ENCODE measurements at places on chromosomes 7 and 10. TPM values are rescaled to one million over a fixed set of nuclear protein-coding genes. Genes with fewer than 3 reads are reported as not detected.

The SYT15B gene
- 0.12 TPM for total RNA-seq

- no peak for DNase-seq
Measured at GRCh38 chr10:53403688-53404087, 631.1 kb upstream of the MBL2 start.

DNA sequence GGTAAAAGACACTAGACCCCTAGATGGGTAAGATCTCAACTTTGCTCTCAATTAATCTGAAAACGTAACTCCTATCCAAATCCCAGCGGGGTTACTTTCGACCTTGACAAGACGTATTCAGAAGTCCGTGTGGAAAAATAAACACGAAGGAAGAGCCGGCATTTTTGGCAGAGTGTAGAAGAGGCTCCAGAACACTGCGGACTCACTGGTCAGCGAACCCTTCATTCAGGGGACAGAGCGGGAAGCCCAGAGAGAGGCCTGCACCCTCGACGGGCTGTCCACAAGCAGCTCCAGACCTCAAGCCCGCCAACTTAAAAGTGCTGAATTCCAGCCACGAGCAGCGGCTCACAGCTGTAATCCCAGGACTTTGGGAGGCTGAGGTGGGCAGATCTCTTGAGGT lies 54.7 kb downstream of the DPYSL4 start:
- no peak for DNase-seq

GRCh38 chr7:81882086-81882485 lies 112.2 kb upstream of the HGF start:
- DNase-seq = no peak

The CLCN1 gene
- not detected for total RNA-seq

The TLL2 gene
- total RNA-seq = not detected

DNA sequence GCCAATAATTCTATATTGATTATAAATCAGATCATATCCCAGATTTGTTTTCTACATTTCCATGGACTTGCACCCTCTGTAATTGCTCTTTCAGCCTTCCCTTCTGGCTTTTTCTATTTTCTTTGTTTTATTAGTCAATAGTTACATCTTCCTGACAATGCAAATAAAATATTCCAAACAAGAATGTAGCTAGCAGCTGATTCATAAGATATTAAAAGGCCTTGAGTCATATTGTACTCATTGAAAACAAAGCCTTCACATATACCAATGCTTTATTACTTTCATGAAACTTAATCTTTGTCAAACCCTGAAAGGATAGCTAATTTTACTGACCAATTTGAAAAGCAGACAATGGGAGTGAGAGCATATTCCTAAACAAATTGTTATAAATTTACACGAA lies 10.7 kb upstream of the SFMBT2 start:
- no peak for DNase-seq

DNA sequence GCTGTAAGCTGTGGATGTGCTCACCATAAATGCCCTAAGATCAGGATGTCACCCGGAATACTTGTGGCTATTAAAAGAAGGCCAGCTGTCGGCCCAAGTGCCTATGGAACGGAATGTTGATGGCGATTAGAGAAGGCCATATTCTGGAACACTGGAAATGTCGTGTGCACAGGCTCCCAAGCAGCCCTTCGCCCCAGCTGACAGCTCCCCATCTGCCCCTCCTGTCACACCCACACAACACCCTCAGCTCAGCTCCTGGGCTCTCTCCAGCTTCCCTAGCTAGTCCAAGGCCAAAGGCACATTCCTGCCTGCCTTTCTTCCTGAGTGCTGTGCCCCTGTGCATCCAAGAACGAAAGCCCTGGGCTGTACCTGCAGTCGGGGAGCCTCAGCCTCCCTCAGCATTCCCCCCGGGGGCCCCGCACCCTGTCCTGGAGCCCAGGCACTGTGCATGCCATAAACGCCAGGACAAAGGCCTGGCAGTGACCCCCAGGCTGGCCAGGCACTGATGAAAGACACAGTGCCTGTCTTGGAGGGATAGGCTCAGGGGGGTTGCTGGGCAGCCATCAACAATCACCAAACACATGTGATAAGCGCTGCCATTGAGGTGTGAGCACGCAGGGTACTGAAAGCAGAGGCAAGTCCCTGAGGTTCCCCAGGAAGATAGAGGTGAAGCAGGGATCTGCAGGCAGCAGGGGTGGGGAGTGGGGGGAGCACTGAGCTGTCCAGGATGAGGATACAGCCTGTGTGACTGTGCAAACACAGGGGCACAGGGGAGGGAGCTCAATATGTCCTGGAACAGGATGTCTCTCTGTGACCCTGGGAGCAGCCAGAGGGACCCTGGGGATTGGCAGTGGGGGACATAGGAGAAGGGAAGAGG lies 3.7 kb upstream of the LDB3 start:
- DNase-seq = no peak

DNA sequence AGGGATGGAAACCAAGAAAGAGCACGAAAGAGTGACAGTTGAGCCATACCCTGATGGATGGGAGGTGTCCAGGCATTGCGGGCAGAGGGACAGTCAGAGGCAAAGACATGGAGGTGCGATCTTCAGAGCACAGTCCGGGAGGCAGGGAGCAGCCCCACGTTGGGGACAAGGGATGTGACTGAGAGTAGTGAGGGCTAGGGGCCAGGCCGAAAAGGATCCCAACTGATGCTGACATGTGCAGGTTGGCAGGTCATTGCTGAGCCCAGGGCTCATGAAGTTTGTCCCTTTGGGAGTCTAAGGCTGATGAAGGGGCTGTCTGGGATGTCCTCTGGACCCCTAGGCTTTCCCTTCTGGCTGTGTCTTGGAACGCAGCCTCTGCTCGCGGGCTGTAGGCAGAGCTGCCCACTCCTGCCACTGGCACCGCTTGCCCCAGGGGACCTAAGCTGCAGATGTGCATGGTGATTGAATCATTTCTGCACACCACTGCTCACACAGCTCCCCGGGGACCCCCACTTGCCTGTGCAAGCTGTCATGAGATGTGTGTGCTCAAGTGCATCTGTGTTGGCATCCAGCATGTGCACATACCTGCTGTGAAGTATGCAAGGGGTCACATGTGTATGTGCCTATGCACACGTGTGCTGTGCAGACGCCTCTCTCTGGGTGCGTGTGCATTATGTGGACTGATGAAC lies 125.1 kb downstream of the ZMIZ1 start:
- no peak for DNase-seq

The TYW1B gene
- total RNA-seq = 4.2 TPM

- no peak for DNase-seq
Measured at GRCh38 chr10:55223352-55223751, 422.3 kb upstream of the PCDH15 start.

The SORBS1 gene
- total RNA-seq = 0.66 TPM

DNA sequence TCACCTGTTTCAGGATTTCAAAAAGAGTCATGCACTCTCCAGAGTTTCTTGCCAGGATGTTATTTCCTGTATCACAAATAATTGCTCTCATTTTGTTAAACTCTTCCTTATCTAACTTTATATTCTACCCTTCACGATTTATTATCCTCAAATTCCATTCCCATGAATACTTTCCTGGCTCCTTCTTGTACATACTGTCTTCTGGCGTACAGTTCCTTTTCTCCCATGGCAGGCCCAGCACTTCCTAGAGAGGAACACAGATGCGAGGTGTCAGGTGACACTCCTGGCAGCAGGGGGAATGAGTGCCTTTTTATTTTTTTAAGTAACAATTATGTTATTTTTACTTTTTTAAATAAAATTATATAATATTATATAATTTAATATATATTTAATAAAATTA lies 411.9 kb downstream of the TFEC start:
- DNase-seq = no peak

The SYCE1 gene
- 0.38 TPM for total RNA-seq

- DNase-seq = no peak
Measured at GRCh38 chr10:44437840-44438511, 53.1 kb upstream of the CXCL12 start.

The LRIT1 gene
- not detected for total RNA-seq

DNA sequence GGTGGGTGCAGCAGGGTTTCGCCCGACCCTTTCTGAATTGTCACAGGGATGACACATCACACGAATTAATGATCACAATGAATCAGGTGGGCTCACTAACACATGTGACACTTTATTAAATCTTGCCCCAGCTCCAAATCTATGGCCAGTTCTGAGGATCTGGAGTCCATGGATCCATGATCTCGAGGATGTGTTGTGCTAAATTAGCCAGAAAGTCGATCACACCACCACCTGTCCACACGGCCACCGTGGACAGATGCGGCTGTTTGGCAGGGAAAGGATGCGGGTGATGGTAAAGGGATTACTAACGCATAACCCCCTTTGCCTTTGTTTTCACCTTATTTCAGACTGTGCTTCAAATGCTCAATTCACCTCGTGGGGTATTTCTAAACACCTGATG lies 96.4 kb downstream of the COBL start:
- no peak for DNase-seq

DNA sequence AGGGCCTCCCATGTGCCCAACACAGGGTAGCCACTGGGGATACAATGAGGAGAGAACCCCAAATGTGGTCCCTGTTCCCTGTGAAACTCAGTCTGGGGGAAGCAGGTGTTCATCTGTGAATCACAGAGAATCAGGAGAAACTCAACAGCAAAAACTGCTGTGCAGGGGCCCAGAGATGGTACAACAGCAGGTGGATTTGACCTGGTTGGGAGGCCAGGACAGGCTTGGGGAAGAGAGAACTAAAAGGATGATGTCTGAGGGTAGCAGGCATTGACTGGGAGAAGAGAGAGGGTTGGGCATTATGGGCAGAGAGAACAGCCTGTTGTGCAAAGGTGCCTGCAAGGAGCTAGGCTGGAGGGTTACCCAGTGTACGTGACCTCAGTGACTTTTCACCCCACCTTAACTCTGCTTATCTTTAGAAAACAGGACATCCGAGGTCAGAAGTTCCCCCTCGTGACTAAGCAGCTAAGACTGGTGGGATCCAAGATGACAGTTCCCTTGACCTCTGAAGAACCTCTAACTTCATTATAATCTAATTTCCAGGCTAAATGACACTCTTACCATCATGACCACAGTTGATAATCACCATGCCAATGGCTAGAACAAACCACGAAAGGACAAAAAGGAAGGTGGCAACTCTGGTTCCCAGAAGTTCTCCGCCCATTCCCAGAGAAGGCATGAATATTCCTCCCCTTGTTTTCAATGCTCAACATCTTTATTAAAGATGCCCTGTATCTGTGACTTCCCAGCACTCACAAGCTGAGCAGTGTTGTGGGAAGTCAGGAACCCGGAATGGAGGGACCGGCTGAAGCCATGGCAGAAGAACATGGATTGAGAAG lies 5.1 kb upstream of the ADAMTS14 start:
- no peak for DNase-seq

The IFIT1B gene
- total RNA-seq = not detected

- no peak for DNase-seq
Measured at GRCh38 chr7:21616796-21617436, 74.1 kb downstream of the DNAH11 start.

- no peak for DNase-seq
Measured at GRCh38 chr10:103852856-103853255, 2.5 kb downstream of the SH3PXD2A start.

DNA sequence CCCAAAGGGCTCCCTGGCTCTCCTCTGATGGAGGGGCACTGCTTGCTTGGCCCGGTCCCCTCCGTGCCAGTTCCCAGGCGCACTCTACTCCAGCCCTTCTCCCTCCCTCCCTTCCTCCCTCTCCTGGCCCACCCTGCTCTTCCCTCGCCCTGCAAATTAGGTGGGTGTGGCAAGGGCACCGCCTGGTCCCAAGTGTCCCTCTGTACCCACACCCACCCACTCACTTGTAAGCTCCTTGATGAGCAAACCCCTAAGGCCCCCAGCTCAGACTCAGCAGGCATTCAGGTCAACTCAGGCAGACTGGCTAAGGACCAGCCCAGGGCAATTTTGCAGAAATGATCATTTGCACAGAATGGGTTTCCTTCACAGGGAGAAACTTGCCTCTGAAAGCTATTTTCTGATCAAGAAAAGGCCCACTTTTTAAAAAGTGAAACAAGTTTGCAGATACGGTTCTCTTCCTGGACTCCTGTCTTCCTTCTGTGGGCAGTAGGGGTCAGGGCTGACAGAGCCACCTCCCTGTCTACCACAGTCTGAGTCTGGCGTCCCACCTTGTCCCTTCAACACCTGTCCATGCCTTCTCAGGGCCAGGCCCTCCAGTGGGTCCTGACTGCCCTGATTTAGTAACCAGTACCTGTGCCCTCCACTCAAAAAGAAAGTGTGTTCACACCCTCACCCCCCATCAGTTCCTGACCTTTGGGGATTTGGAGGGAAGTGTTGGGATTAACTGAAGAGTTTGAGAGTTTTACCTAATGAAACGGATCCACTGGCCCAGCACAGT lies 28.3 kb downstream of the C10orf71 start:
- DNase-seq = no peak

DNA sequence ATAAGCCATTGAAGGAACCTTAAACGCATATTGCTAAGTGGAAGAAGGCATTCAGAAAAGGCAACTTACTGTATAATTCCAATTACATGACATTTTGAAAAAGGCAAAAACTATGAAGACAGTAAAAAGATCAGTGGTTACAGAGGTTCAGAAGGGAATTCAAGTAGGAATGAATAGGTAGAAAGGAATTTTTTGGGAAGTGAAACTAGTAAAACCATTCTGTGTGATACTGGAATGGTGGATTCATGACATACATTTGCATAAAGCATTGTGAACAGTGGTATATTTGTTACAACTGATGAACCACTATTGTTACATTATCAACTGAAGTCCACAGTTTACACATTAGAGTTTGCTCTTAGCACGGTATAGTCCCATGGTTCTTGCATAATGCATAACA lies 114.2 kb upstream of the GPR22 start:
- no peak for DNase-seq

DNA sequence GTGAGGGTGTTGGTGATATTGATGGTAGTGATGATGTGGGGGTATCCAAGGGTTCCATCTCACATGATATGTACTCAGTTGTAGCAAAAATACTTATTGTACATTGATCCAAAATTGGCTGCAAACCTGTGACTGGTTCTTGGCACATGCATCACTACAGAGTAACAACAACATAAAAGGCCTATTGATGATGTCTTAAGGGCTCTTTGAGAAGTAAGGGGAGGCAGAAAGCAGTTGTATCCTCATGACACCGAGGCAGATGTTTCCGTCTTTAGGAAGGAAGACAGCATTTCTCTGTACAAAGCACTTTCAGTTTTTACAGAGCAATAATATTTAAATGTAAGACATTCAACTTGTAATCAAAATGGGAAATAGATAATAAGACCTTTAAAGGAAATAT lies 34.5 kb downstream of the NRG3 start:
- DNase-seq = no peak

- no peak for DNase-seq
Measured at GRCh38 chr7:142608630-142609428, 140.4 kb upstream of the PRSS1 start.

The TCAF2 gene
- 34.7 TPM for total RNA-seq

The PRF1 gene
- 76.5 TPM for total RNA-seq

GRCh38 chr7:95508780-95509179 lies 23.0 kb downstream of the ASB4 start:
- DNase-seq = no peak

The SORCS3 gene
- not detected for total RNA-seq

- peak; percentile 84 for DNase-seq
Measured at GRCh38 chr7:7969306-7970236, 975 bp downstream of the GLCCI1 start.

DNA sequence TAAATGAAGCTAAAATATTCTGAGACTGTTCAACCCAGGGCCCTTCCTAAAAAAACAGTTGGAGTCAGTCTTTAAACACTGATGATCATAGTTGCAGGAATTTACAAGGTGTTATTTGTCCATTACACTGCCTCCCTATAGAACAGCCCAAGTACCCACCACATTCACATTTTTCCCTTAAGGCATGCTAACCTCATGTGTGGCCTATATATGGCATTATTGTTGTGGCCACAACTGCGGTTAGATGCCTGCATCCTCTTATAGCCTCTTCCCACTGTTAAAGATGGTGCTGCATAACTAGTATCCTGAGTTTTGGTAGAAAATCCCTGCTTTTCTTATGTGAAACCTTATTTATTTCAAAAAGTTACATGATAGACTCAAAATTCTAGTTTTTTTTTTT lies 287.9 kb upstream of the SEMA3A start:
- DNase-seq = no peak

Data from activated CD4-positive, alpha-beta T cell treated with anti-CD3 and anti-CD28 coated beads, Interleukin-2, amount 10 ng/mL, durations not matched to agents 24 days and 14 days (primary cell).